ENCODE measurements at places on chromosomes 12 and 14.

- DNase-seq = no peak
These were observed 157.9 kb downstream of the ZNF664 start for GRCh38 chr12:124130691-124131591.

GRCh38 chr12:63985456-63985855 is 141.0 kb downstream of the SRGAP1 start:
- peak; percentile 25 for DNase-seq

DNA sequence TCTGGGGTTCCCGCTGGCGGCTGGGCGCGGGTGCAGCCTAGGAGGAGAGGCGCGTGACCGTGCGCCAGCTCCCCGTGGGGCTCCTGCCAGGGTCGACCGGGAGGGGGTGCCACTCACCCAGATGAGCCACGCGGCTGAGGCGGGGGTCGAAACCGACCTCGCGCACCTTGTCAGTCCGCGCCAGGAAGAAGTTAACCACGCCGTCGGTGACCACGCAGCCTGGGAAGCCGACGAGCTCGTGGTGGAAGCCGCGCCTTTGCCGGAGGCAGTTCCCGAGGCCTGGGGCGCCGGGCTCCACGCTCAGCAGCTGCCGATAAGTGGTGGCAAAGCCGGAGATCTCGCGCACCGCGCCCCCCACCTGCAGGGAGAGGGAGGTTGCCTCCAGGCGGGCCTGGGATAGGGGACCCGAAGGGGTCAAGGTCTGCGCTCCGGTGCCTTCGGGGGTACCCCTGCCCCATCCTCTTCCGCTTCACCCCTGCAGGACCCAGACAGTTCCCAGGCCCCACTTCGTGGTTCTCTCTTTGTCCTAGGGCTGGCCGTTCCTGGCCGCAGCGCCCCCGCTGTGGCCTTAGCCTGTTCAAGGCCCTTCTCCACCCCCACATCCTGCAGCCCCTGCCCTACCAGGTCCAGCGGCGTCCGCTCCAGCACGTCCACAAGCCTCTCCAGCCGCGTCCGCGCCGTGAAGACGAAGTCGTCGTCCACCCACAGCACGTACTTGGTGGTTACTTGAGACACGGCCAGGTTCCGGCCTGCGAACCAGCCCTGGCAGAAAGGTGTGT is 5.3 kb downstream of the B4GALNT1 start:
- DNase-seq = peak; percentile 61

- peak; percentile 59 for DNase-seq
These were observed 1.6 kb upstream of the PPP2R5E start for GRCh38 chr14:63544591-63545299.

DNA sequence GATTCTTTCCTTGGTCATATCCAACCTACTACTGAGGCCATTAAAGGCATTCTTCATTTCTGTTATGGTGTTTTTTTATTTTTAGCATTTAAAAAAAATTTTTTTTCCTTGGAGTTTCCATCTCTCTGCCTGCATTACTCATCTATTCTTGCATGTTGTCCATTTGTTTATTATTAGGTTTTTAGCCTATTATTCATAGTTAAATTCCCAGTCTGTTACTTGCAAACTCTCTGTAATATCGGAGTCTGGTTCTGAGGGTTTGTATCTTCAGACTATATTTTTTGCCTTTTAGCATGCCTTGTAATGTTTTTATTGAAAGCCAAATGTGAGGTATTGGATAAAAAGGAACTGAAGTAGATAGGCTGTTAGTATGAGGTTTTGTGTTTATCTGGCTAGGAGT is 284.3 kb downstream of the FUT8 start:
- DNase-seq = no peak

DNA sequence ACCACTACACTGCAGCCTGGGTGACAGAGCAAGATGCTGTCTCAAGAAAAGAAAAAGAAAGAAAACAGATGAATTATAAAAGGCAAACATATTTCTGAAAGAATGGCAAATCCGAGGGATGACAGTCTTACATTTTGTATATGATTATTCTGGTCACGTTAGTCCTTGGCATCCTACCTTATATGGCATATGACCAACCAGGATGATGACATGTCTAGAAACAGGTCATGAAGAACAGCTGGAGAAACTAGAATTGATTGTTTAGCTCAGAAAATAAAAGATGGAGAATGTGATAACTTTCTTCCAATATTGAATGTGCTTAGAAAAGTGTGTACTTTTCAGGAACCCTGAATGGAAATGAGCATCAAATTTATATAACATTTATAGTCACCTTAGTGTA is 19.2 kb downstream of the SLC2A14 start:
- no peak for DNase-seq

DNA sequence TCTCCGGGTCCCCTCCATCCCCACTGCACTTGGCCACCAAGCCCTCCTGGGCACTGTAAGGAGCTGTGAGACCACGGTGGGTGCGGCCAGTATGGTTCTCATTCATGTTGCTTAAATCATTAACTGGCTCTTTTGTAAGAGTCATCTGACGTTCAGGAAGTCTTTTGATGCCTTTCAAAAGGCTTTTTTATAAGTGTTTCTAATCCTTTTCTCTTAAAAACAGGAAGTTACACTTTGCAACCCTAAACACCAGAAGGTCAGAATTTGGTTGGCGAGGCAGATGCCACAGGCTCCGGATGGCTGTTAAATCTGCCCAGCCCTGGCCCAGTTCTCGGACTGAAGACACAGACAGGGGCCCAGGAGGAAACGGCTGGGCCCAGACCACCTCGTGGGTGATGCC is 26.1 kb upstream of the DIO3 start:
- no peak for DNase-seq

DNA sequence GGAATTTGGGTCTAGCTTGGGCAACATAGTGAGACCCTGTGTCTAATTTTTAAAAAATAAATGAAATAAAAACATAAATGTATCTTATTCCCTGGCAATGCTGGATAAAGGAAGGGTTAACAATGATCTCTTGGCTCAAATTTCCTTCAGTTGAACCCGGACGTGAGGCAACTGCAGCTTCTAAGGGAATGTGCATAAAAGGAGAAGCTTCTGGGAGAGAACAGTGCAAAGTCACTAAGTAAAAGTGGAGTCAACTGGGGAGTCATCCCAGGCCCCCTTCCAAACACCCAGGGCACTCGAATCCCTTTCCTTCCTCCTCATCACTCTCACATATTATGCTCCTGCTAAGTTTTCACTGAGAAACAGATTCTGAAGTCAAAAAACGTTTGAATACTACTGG is 147.3 kb downstream of the PPM1H start:
- no peak for DNase-seq

GRCh38 chr12:49979016-49979586 is 6.4 kb downstream of the AQP6 start:
- no peak for DNase-seq

DNA sequence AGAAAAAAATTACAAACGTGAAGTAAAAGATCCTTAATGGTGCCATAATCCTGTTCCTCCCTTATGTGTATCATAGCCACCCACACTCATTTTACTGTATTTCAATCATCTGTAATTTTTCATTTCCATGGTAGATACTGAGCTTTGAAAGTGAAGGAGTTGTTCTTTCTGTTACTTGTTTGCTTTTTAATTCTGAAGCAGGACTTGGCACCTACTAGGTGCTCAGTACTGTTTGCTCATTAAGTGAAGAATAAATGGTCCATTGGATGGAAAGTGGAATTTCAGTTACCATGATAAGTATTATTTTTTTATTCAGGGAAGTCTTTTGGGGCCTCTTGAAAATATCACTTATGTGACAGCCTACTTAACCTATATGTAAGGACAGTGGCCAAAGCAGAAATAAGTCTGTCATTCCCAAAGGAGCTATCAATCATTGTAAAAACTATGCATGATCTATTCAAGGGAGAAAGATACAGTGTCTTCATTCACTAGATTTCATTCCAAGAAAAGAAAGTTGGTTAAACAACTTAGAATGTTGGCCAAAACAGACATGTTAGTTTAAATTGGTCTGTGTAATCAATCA is 1244.4 kb upstream of the SEL1L start:
- no peak for DNase-seq

- peak; percentile 82 for DNase-seq
These were observed 42.0 kb upstream of the A2ML1 start for GRCh38 chr12:8780389-8780788.

- peak; percentile 77 for DNase-seq
These were observed 8.7 kb upstream of the ZNF740 start for GRCh38 chr12:53171725-53172329.

DNA sequence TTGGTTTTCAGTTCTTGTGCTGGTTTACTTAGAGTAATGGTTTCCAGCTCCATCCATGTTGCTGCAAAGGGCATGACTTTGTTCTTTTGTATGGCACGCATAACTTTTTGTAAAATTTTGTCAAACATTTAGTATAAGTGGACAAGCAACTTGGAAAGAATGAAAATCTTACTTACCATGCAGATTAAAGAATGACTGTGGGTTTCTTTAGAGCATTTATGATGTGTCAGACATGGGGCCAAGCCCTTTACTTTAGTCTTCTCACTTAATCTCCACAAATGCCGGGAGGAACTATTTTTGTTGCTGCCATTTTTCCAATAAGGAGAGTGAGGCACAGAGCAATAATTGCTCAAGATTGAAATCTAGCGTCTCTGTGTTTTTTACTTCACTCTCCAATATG is 652.5 kb upstream of the TBX3 start:
- DNase-seq = no peak

GRCh38 chr14:96999654-97000155 is 202.5 kb downstream of the VRK1 start:
- no peak for DNase-seq

DNA sequence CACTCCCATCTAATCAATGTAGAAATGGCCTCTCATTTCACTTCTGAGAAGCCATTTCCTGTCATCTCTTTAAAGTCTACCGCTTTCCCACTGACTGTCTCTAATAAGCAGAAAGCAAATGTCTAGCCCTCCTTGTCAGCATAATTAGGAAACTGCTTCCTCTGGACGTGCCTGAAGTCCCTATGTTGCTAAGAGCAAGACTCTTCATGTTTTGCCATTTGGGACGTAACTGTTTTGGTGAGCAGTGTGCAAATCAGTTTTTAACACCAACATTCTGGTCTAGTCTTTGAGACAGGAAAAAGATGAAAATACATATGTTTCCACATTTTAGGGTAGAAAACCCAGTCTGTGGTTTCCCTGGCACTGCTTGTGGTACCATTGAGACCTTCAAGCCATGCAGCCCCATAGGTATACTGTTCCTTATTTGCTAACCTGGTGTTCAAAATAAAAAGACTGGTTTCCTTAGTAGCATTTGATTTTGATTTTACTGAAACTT is 22.2 kb downstream of the IFNG start:
- DNase-seq = no peak
